ENCODE measurements at places on chromosomes 4 and X. TPM values are rescaled to one million over a fixed set of nuclear protein-coding genes. Genes with fewer than 3 reads are reported as not detected.

- peak overlapping the region; percentile 60 for H3K4me3 ChIP-seq
- no peaks in the 10 kb centered on the region for H3K27me3 ChIP-seq
- H3K4me1 ChIP-seq = peaks cover 2% of the 10 kb centered on the region
- H3K27ac ChIP-seq = peak overlapping the region; percentile 80
- peak; percentile 9 for DNase-seq
- no peaks in the 10 kb centered on the region for H3K36me3 ChIP-seq
Observed at GRCh38 chrX:150364347-150365050, 1.4 kb downstream of the MAMLD1 start.

GRCh38 chr4:174398728-174399127 lies 115.0 kb downstream of the CEP44 start:
- DNase-seq = peak; percentile 95
- no peak overlapping the region for H3K4me3 ChIP-seq
- H3K36me3 ChIP-seq = no peaks in the 10 kb centered on the region
- H3K27ac ChIP-seq = no peak overlapping the region
- no peaks in the 10 kb centered on the region for H3K4me1 ChIP-seq

GRCh38 chrX:9997524-9997923 lies 30.4 kb downstream of the CLDN34 start:
- H3K4me3 ChIP-seq = no peak overlapping the region
- H3K27ac ChIP-seq = no peak overlapping the region
- H3K27me3 ChIP-seq = no peaks in the 10 kb centered on the region
- H3K4me1 ChIP-seq = no peaks in the 10 kb centered on the region

GRCh38 chr4:7903791-7904516 lies 35.7 kb downstream of the AFAP1 start:
- no peak overlapping the region for H3K4me3 ChIP-seq
- peak overlapping the region; percentile 79 for H3K27ac ChIP-seq
- H3K36me3 ChIP-seq = no peaks in the 10 kb centered on the region
- DNase-seq = peak; percentile 97
- no peaks in the 10 kb centered on the region for H3K27me3 ChIP-seq
- peaks cover 26% of the 10 kb centered on the region for H3K4me1 ChIP-seq

GRCh38 chr4:8441499-8442091 lies 1.0 kb downstream of the TRMT44 start:
- no peak for DNase-seq
- H3K27ac ChIP-seq = peak overlapping the region; percentile 25
- H3K36me3 ChIP-seq = no peaks in the 10 kb centered on the region
- no peaks in the 10 kb centered on the region for H3K27me3 ChIP-seq
- peak overlapping the region; percentile 91 for H3K4me3 ChIP-seq

- H3K4me3 ChIP-seq = no peak overlapping the region
- H3K36me3 ChIP-seq = no peaks in the 10 kb centered on the region
- no peak overlapping the region for H3K27ac ChIP-seq
Observed at GRCh38 chr4:152206646-152207377, 329.1 kb downstream of the FBXW7 start.

GSX2 gene
- polyA plus RNA-seq = 0.05 TPM

TAF7L gene
- 0.27 TPM for polyA plus RNA-seq

CLTRN gene
- 0.51 TPM for polyA plus RNA-seq

CACNA1F gene
- not detected for polyA plus RNA-seq
